GM06990 (cell line): ENCODE measurements at places on chromosomes 7 and 10.

DNA sequence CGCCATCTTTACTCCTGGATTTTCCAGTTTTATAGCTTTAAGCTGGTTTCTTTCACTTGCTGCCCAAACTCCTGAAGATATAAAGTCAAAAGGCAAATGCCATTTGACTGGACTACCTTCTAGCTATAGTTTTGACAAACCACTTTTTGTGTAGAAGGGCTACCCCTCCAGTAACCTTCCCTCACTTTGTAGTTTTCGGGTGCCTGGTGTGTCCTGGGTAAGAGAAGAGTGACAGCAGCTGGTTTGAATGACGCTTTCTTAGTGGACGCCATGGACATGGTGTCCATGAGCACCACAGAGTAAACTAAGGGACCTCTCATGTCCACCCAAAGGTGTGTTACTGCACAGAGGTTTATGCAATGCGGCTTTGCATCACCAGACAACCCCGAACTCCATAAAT is 21.2 kb upstream of the PITRM1 start:
- DNase-seq: no peak

DNA sequence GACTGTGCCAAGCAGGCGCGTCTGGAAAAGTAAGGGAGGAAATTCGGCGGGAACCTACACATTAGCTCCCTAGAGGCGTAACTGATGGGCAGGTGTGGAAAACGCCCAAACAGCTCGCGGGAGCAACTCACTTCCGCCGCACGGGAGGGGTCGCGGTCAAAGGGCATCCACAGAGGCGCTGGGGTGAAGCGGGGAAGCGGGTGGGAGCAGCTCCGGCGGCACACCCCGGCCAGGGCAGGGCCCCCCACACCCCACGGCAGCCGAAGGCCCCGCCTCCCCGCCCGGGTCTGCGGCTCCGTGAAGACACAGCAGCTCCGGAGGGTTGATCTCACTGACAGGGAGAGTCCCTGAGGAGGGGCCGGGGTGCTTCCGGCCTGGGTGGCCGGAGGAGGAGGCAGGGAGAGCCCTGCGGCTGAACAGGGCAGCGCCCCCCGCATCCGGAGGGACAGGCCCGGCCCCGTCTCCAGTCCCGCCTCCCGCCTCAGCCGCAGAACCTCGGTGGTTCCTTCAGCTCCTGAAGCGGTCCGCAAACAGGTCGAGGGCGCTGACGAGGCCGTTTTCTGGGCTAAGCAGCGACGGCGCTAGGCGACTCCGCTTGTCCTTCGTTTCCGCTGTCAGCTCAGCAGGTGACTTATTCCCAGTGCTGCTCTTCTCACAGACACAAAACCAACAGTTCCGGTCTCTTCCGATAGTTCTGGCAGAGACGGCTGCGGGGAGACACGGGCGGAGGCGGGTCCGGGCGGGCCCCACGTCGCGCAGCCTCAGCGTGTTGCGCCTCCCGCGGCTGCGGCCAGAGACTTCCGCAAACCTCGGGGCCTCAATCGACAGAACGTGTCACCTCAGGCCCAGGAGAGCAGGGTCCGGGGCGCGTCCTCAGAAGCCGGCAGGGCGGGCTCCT is 276.1 kb downstream of the DNAJB6 start:
- DNase-seq: no peak

DNA sequence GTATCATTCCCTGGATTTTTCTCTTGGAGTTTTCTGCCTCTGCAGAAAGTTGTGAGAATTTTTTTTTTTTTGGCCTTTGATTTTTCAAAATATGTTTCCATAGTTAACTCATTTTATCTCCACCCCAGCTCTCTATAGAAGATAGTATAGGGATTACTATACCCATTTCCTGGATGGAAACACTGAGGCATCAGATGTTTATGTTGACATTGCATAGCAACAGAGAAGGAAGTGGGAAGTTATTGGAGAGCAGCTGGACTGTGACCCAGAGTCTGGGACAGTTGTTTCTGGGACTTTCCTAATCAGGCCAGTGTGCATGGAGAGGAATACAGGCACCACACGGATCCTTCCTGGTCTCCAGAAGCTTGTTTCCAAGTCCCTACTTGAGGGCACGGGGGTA is 158.0 kb downstream of the CDH23 start:
- DNase-seq: no peak

DNA sequence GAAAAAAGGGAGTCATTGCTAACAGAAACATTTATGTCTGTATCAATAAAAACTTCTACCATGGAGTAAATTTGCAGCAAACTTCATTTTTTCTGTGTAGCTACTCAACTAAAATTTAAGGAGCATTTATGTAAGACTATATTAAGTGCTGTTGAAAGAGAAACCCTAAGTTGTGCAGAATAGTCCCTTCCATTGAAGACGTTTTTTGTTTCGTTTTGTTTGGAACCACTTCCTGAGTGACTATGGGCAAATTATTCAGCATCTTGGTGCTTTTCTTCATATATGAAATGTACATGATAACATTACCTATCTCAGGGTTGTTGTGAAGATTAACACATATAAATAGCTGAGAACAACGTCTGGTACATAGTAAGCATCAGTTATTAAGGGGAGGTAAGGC is 24.3 kb downstream of the SEM1 start:
- no peak for DNase-seq

DNA sequence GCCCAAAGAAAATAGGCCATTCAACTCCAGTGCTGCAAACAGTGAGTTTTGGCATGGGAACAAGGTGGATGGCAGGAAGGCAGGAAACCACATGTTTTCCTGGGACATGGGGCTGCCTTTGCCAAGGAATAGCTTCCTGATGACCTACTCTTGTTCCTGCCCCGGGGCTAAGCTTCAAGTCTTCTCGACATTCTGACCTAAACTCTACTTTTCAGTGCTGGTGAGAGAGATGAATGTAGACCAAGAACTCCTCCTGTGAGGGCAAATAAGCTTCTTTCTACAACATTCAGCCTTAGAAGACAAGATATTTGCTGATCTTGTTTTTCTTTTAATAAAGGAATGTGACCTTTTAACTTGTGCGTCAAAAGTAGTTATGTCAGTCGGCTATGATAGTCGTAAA is 199.0 kb downstream of the GPR37 start:
- no peak for DNase-seq

DNA sequence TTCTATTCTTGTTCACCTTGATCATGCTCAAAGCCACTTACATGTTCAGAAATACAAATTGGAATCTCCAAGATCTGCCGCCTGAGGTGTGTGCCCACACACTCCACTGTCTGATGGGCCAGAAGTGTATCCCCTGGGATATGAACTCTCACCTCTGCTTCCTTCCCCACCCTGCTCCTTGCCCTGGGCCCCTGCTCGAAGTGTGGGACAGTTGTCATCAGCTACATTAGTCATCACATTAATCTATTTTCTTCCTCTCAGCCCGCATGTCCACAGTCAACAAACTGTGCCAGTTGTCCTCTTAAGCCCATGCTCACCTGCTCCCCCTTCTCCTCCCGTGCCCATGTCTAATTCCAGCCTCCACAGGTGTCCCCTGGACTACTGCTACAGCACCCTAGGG is 154.7 kb downstream of the PTPN20 start:
- no peak for DNase-seq
